Right ventricle myocardium inferior (tissue), 1 donor: ENCODE measurements at places on chromosomes 4 and X.
A peak's percentile ranks its signal among the peaks of the same experiment; 100 is the strongest.

DNA sequence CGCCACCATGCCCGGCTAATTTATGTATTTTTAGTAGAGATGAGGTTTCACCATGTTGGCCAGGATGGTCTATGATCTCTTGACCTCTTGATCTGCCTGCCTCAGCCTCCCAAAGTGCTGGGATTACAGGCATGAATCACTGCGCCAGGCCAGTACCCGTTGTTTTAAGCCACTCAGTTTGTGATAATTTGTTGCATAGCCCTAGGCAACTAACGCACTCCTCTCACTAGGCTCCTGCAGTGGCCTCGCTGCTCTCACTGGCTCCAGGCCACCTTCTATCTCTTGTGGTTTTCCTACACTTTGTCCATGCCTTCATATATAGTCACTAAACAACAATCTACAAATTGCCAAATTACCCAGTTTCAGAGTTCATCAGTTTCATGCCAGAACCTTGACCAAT is 58.1 kb downstream of the DCHS2 start:
- no peak for DNase-seq

- no peak for DNase-seq
Measured at GRCh38 chr4:43903456-43903855, 545.2 kb downstream of the KCTD8 start.

GRCh38 chr4:5050520-5051277 is 581 bp upstream of the STK32B start:
- DNase-seq: peak; percentile 82

GRCh38 chr4:111650674-111651086 is 494.6 kb upstream of the FAM241A start:
- no peak for DNase-seq

GRCh38 chr4:30801876-30802275 is 81.7 kb downstream of the PCDH7 start:
- no peak for DNase-seq
